ENCODE measurements at places on chromosomes 1 and 21.

GRCh38 chr1:101410048-101410878 lies 173.4 kb downstream of the S1PR1 start:
- no peak for DNase-seq

- no peak for DNase-seq
These were observed 44.0 kb upstream of the PKN2 start for GRCh38 chr1:88640060-88640459.

GRCh38 chr1:23171181-23171755 lies 2.6 kb upstream of the LUZP1 start:
- no peak for DNase-seq

DNA sequence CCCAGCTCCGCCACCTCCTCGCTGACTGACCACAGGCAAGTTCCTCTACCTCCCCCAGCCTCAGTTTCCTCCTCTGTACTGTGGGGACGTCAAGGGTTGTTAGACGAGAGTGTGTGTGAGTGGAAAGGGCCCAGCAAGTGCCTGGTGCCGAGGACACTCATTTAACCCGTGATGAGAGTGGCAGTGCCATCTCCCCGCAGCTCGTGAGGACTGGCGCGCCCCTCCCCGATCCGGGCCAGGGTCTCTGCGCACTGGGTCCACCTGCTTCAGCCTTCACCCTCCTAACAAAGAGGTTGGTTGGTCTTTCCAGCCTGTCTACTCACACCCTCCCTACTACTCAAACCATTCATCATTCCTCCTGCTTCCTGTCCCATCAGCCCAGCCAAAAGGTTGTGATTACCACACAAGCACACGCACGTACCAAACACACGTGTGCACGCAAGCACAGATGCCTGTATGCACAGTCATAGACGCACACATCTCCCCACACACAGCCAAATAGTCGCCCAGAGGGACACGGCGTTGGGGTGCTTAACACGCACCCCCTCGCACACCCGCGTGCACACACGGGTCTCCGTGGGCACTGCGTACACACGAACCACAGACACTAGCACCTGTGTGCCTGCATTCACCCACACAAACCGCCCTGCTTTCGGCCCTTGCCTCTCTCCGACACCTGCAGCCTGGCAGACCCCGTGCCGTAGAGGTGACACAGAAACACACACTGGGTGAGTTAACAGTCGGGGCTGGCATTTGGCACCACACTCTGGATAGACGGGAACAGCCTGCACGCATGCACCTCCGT lies 39.3 kb downstream of the TAS1R2 start:
- DNase-seq: no peak

DNA sequence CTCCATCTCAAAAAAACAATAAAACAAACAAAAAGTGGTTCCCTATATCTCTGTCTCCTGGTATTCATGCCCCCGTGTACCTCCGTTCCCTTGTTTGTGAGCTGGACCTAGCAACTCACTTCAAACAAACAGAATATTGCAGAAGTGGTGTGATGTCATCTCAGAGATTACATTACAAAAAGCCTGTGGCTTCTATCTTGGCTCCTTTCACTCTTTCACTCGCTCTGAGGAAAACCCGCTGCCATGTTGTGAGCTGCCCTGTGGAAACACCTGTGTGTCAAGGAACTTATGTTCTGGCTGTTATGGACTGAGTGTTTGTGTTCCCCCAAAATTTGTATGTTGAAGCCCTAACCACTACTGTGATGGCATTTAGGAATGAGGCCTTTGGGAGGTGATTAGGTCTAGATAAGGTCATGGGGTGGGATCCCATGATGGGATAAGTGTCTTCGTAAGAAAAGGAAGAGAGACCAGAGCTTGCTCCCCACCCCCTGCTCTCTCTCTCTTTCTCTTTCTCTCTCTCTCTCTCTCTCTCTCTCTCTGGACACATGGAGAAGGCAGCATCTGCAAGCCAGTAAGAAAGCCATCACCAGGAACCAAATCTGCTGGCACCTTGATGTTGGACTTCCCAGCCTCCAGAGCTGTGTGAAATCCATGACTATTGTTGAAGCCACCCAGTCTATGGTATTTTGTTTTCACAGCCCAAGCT lies 7.4 kb upstream of the HYI start:
- no peak for DNase-seq

DNA sequence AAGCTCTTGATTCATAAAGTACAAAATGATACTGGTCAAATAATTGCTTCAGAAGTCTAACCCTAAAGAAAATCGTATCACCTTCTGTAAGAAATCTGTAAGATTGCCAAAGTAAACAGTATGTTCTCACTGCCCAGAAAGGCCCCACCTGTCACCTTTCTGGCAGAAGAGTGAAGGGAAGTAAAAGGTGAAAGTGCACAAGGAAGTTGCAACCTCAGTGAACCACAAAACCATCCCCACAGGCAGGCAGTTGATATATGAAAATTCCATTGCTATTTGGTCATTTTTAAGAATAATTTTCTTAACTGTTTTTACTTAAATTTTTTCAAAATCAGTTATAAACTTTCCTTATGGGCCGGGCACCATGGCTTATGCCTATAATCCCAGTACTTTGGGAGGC lies 48.5 kb upstream of the FBXO28 start:
- DNase-seq: no peak

- no peak for DNase-seq
These were observed 8.7 kb downstream of the IER5 start for GRCh38 chr1:181097242-181097641.

DNA sequence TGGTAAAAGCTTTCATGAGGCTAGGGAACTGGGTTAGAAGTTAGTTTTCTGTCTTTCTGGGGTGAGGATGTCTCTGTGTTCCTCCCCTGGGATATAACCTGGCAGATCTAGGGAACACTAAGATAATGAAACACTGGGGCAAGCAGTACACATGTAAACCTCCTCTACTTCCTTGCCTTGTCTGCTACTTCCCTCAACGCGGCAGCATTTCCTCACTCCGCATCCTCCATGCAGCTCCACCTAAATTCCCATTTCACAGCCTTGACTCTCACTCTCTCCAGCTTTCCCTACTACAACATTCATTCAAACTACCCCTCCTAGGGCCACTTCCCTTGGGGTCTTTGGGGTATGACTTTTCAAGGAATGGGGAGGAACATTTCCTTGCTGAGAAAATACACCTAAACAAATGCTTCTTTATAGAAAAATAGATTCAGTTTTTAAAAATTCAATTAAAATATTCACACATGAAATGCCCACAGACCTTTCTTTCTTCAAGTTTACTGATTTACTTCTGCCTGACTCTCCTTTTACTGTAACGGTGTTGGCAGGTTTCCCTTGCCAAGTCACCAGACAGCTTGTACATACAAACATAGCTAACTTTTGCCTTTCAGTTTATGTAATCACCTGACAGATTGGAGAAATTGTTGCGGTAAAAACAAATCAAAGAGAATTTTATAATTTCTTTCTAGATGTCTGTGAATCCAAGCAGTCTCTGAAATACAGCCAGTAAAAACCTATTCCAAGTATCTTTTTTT lies 90.1 kb downstream of the TNFSF18 start:
- DNase-seq: no peak

- no peak for DNase-seq
These were observed 9.8 kb downstream of the PPFIA4 start for GRCh38 chr1:203036135-203036534.

DNA sequence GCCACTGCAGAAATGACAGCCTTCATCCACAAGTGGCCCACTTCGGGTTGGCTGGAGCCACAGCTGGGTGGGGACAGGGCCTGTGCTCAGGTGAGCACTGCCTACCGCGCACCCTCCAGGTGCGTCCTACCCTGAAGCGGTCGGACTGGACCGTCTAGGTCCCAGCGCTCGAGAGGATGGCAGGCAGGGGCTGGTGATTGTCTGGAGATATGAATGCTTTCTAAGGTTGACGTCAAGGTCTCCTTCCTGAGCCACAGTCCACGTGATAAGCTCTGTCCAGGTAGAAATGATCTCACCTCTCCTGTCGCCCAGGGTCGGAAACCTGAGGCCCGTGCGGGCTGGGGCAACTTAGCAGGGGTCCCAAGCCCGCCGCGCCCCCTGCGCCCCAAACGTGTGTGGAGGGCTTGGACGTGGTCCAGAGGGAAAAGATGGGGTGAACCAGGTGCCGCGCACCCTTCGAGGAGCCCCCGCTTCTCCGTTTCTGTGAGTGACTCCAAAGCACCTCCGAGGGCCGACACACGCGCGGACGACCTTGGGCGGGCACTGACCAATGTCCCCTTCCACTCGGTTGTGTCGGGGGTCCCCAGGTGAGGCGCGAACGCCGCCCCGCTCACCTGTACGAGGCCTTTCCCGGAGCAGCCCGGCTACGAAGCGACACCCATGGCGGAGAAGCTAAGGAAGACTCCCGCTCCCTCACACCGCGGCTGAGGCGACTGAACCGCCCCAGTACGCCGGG lies 853 bp upstream of the DOP1B start:
- DNase-seq: no peak

DNA sequence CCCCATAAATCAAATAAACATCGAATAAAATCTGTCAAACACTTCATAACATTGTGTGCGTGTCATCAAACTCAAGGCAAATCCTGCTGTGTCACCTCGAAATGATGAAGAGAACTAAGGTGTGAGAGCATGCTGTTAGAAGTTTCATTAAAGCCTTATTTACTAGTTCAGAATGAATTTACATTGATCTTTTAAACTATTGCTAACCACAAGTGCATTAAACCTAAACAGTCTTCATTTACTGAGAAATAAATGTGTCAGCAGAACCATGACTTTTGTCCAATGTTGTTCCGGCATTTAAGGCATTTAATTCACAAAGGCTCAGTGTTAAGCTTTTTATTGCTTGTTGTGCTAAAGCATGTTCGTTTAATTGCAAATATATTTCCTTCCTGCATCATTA lies 474.4 kb downstream of the SETD4 start:
- DNase-seq: no peak

GRCh38 chr1:27414091-27414490 lies 21.7 kb downstream of the GPR3 start:
- DNase-seq: no peak

DNA sequence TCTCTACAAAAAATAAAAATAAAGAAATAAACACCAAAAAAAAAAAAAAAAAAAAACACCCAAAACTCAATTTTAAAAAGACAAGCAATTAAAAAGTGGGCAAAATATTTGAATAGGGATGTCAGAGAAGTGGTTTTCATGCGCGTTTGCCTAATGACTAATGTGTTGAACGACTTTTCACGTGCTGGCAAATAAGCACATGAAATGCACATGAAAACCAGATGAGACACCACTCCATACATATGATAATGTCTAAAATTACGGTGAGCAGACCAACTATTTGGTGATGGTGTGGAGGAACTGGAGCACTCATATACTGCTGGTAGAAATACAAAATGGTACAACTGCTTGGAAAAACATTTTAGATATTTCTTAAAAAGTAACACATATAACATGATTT lies 39.4 kb upstream of the UHMK1 start:
- no peak for DNase-seq

GRCh38 chr1:54595956-54596498 lies 27.3 kb downstream of the FAM151A start:
- DNase-seq: no peak
